ENCODE measurements at places on chromosomes 12 and 14. TPM values are rescaled to one million over a fixed set of nuclear protein-coding genes. Genes with fewer than 3 reads are reported as not detected.

Gene HOXC4
- polyA plus RNA-seq = not detected

Gene PCED1B
- polyA plus RNA-seq = 6.6 TPM

Gene ZNF10
- 8.2 TPM for polyA plus RNA-seq

Gene TMEM119
- polyA plus RNA-seq = 0.06 TPM

Gene GARIN6
- not detected for polyA plus RNA-seq

Gene DNAI7
- polyA plus RNA-seq = 0.08 TPM

Gene PTPRQ
- polyA plus RNA-seq = not detected

Gene KCNH3
- 0.21 TPM for polyA plus RNA-seq

Gene CNTN1
- polyA plus RNA-seq = 5.0 TPM

Gene WASHC4
- polyA plus RNA-seq = 75.7 TPM

Gene IGF1
- 0.29 TPM for polyA plus RNA-seq

Gene MAPK1IP1L
- 64.0 TPM for polyA plus RNA-seq

Gene KIF26A
- polyA plus RNA-seq = 5.6 TPM

Gene RPL10L
- not detected for polyA plus RNA-seq

Gene GDF11
- 3.8 TPM for polyA plus RNA-seq

Gene LGALS3
- polyA plus RNA-seq = 14.7 TPM

Gene SMCO3
- 0.13 TPM for polyA plus RNA-seq

Data from GM23338 (cell line).